Naive thymus-derived CD4-positive, alpha-beta T cell (primary cell): ENCODE measurements at places on chromosomes 4 and X.

DNA sequence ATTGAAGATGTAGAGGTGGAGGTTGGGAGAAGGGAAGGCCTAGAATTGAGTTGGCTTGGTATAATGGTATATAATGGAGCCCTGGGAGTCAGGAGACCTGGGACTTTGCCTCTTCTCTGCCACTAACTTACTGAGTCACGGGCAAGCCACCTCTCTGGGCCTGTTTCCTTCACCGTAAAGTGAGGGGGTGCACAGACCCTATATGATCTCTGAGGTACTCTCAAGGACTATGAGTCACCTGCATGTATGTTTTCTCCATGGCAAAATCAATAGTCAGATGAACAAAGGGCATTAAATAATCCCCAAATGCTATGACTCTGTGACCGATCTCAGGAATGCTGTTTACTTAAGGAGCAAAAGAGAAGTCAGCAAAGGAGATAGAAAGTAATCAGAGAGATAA lies 5.1 kb downstream of the P2RY4 start:
- DNase-seq: no peak

GRCh38 chr4:184396570-184397515 lies 77.5 kb downstream of the IRF2 start:
- no peak for DNase-seq

- no peak for DNase-seq
These were observed 61.0 kb downstream of the ENOPH1 start for GRCh38 chr4:82491251-82491960.

DNA sequence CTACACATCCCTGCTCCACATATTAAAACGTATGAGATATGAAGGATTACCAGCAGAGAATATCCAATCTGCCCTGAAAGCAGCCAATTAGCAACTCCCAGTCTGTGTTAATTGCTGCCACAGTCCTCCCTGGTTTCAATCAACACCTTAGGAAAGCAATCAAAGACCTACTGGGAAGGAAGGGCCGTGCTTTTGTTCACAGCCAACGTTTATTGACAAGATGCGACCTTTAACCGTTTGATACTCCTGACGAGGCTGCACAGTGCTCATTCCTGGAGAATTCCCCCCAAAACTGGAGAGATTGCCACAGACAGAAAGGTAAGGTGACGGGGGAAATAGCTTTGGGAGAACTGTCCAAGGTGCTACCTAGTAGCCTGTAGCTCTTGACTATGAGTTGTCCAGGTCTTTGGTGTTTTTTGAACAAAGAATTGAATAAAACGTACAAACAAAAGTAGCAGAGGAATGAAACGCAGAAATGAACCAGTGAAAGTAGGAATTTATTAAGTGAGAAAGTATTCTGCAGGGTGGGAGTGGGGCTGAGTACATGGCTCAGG lies 596.5 kb downstream of the NLGN4X start:
- no peak for DNase-seq

DNA sequence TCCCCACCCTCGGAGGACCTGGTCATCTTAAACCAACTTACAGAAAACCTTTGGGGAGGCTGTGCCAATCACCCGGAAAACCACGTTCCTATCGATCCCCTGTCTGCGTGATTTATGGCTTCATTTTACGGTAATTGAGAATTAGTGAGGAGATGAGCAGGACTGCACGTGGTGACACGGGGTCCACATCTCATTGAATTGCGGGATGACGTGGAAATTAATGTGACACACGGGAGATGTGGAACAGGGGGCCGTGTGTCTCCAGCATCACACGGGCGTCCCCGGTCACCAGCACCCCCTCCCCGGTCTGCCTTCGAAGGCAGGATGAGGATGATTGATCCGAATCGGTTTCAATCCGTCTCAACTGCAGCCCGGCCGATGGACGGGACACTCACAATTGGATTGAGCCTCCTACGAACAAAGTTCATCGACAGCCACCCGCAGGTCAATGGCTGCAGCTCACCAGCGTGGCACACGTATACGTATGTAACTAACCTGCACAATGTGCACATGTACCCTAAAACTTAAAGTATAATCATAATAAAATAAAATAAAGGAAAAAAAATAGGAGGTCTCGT lies 160.3 kb downstream of the SHOX start:
- no peak for DNase-seq

GRCh38 chr4:18314731-18315130 lies 293.2 kb upstream of the LCORL start:
- DNase-seq: no peak

DNA sequence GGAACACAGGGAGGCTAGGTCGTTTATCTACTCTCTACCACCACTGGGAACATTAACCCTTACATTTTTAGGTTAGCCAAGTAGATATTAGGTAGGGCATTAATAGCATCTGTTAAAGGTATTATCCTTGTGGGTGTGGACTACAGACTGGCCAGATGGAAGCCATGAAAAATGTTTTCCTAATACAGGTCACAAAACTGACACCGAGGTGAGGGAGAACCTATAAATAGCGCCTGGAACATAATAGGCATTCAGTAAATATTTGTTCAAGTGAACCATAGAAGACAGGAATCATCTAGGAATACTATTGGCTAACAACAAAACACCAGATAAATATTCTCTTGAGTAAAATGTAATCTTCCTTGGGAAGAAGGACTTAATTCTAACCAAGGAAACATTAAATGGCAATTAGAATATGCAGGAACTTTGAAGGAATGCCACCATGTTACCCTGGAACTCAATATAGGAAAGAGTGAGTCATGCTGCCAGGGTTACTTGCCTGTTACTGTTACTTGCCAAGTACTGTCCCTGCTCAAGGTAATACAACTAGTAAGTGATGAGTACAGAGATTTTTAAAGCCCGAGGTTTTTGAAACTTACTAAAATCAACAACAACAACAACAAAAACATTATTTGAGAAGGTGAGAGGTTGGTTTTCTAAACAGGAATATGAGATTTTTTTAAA lies 79.0 kb downstream of the SOX3 start:
- DNase-seq: no peak

- no peak for DNase-seq
These were observed 742.2 kb upstream of the ATOH1 start for GRCh38 chr4:93086356-93086755.

- no peak for DNase-seq
These were observed 135.9 kb upstream of the EOLA2 start for GRCh38 chrX:150074175-150074574.

GRCh38 chrX:13376857-13377549 lies 57.1 kb upstream of the ATXN3L start:
- DNase-seq: no peak

GRCh38 chrX:78388663-78389062 lies 61.3 kb upstream of the CYSLTR1 start:
- no peak for DNase-seq

DNA sequence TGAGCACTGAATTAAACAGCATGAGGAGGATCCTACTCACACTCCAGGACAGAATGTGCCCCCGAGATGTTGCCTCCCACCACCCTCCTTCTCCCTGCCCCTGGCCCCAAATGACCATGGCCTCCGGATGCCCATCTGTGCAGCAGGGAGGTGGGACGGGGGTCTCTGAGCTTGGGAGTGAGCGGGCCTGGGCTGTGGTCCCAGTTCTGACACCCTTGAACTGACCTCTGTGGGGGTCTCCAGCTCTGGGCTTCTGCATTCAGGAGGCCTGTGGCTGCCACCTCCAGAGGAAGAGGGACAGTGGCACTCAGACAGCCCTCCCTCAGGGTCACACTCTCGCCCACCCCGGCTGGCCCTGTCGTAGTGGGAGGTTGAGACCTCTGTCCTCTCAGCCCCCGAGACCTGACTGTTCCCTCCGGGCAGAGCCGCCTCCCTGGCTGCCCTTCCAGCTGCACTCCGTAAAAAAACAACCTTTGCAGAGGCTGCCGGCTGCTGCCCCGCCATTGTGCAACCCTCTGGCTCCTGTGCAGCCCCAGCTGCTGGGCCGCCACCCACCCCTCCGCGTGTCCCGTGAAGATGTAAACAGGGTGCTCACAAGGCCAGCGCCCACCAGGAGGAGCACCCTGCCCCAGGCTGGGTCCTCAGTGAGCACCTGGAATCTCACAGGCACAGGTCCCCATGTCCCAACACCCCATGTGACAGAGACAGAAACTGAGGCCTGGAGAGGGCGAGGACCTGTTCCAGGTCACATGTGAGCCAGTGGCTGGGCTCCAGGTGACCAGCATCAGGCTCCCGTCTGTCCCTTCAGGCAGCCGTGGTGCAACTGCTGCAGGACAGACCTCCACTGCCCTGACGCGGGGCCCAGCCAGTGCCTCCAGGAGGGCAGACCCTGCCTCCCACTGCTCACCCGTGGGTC lies 39.6 kb downstream of the HTRA3 start:
- DNase-seq: no peak

DNA sequence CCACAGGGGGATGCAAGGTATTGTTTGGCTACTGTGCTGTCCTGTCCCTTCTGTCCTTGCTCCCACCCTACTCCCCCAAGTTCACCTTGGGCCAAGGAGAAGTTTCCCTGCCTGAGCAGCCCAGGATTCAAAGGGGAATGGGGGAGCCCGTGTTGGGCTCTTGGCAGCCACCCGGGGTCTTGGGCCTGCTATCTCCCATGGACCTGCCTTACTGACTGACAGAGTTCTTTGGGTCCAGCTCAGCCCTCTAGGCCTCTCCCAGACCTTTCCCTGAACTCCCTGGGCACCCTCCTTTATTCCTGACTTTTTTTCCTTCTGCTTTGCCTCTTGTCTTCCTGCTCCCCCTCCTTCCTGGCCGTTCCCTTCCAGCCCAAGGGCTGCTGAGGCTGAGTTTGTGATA lies 67.4 kb downstream of the STARD8 start:
- no peak for DNase-seq

DNA sequence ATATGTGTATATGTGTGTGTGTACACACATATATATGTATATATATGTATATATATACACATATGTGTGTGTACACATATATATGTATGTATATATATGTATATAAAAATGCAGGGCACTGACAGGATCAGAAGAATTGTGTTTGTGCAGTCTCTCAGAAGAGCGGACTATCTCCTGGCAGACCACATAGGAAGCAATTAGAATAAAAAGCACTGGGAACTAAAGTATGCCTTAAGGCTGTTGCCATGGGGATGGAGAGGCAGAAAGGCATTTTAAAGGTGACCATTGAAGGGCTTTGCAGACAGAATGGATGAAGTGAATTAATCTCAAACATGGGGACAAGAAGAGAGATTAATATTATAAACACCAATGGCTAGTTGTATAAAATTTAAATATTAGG lies 33.7 kb upstream of the USP51 start:
- DNase-seq: no peak

DNA sequence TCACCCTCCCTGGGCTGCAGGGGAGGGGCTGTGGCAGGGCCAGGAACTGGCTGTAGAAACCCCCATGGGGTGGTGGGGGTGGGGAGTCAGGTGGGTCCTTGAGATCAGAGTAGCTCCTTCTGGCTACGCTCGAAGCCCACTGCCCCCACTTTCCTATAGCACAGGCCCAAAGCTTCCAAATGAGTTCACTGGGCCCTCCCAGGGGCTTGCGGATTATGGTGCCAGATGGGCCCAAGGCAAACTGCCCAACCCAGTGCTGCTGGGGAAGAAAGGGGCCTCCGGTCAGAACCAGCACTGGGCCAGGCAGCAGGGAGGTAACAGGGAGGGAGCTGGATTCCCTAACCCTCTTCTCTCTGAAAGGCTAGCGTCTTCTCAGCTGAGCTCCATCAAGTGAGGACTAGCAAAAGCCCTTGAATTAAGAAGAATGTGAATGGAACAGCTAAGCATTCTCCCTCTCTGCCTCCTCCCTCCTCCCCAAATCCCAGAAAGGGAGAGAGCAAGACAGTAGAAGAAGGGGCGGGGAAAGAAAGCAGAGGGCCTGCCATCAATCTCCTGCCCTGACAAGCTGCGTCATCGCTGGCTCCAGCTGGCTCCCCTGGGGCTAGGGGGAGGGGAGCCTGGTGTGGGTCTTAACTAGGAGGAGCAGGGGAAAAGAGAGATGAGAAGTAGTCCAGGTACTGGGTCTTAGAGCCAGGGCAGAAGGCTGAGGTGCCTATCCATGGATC lies 34.7 kb downstream of the FRMPD3 start:
- DNase-seq: no peak

DNA sequence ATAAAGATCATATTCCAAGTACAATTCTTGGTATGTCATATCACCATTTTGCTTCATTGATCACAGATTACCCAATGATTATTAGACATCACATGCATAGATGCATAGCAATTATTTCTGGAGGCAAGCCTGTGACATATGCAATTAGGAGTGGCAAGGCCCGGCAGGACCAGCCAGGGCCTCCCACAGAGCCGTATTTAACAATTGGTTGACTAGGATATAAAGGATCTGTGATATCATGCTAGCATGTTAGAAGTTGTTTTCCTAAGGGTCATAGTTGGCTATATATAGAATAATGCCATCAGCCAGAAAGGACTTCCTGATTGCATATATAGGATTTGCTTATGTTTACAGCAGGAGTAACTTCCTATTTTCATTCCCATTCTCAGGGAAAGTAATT lies 103.5 kb upstream of the OTUD4 start:
- no peak for DNase-seq

GRCh38 chr4:159097785-159098184 lies 5.1 kb upstream of the RAPGEF2 start:
- no peak for DNase-seq

- no peak for DNase-seq
These were observed 78.3 kb upstream of the C1QTNF7 start for GRCh38 chr4:15349531-15349935.

- DNase-seq: no peak
These were observed 3.3 kb upstream of the GASK1B start for GRCh38 chr4:158176108-158176507.

GRCh38 chr4:140070973-140071372 lies 83.0 kb downstream of the MAML3 start:
- DNase-seq: no peak
